ENCODE measurements at places on chromosomes 6 and 20. TPM values are rescaled to one million over a fixed set of nuclear protein-coding genes. Genes with fewer than 3 reads are reported as not detected.

DNA sequence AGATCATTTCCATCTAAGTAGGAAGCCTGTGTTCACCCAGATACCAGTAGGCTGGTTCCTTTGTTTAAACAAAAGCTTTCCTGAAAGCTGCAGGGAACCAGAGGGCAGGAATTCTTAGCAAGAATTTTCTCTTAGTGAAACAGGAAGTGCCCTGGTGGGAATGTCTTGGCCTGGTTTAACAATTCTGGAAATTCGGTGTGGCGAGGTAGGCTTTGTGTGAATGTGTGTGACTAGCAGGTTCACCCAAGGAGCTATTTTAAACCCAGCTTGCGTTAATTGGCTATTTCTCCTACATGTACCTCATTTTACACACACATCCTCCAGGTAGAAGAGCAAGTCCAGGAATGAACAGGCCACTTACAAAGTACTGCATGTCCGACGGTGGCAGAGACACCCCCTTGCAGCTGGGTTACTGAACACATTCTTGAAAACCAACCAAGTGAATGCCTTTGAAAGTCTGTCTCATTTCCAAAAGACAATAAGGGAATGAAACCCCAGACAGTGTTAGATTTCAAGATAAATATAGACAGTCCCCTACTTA lies 64.6 kb downstream of the GFOD1 start:
- no peak for DNase-seq

RAET1G gene
- total RNA-seq = 0.52 TPM

- no peak for DNase-seq
These were observed 40.9 kb upstream of the CDH22 start for GRCh38 chr20:46349035-46349741.

DEFB124 gene
- 0.81 TPM for total RNA-seq

DNA sequence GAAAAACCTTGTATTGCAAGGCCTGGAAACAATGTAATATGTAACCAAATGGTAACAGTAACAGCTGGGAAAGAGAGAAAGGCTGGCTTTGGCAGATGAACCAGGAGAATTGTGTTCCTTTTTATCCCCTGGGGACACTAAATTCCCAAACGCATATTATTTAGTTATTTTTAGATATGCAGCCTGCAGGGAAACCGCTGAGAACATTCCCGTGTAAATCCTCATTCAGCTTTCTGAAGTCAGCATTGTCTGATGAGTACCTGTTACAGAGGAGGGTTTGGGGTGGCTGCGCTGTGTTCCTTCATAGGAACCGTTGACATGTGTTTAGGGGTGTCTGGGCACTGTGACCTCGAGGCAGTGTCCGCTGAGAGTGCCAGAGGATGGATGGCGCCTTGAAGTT lies 101.3 kb downstream of the SMOC2 start:
- DNase-seq = no peak

GRCh38 chr6:6317386-6317785 lies 3.1 kb downstream of the F13A1 start:
- no peak for DNase-seq

SRSF3 gene
- total RNA-seq = 190 TPM

DNA sequence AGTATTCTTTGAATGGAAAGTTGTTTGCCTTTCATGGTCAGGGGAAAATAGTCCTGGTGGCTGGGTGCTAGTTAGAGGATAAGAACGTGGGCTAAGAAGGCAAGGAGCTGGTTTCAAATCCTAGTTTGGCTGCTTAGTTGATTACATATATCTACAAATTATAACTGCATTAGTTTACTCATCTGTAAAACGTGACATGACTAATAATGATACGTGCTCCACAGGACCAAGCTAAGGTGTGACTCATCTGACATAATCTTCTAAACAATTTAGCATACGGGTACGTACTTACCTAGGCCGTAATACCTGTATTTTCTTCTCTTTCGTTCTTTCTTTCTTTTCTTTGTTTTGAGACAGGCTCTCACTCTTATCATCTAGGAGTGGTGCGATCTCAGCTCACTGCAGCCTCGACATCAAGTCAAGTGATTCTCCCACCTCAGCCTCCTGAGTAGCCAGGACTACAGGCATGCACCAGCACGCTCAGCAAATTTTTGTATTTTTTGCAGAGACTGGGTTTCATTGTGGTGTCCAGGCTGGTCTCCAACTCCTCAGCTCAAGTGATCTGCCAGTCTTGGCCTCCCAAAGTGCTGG lies 1274.2 kb upstream of the GJE1 start:
- no peak for DNase-seq

MMS22L gene
- 4.5 TPM for total RNA-seq

SNAI1 gene
- total RNA-seq = 3.2 TPM

DNA sequence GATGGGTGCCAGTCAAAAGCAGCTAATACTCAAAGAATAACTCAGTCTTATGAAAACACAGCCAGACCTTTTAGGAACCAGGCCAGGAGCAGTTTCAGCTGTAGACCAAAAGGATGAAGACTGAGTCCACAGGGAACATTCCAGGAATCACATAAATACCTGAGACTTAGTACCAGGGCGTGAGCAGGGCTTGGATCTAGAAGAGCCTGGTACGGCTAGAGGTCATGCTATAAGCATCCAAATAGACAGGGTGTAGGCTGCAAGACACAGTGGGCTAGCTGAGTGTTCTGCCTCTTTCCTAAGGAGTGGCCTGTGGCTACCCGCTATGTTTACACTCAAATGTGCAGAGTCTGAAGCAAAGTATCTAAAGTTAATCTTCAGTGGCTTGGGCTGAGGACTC lies 29.5 kb upstream of the LRRC1 start:
- DNase-seq = no peak

- DNase-seq = no peak
These were observed 15.4 kb upstream of the SNHG17 start for GRCh38 chr20:38450412-38450975.

DNA sequence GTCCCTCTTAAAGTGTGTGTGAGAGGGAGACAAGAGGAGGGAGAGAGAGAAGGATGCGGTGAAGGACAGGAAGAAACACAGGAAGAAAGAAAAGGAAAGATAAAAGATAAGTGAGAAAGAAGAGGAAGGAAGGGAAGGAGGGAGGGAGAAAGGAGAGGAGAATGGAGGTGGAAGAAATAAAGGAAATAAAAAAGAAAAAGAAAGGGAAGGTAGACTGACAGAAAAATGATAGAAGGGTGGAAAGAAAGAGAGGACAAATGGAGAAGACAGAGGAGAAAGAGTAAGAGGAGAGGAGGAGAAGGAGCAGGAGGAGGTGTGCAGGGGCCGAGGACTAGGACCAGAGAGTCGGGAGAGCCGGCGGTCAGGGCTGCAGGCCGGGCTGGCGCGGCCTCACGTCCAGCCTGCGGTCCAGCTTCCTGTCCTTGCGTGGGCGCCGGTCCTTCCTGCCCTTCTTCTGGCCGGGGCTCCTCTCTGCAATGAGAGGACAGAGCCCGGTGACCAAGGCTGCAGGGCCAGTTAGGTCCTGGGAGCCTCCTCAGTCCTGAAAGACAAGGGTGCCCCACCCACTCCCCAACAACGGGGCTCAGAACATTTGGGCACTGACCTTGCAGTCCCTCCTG lies 42.0 kb downstream of the RSPO4 start:
- no peak for DNase-seq

ZKSCAN3 gene
- total RNA-seq = 8.6 TPM

Data from mucosa of gallbladder (tissue), 1 donor.